ENCODE measurements at places on chromosomes 3 and 15.

DNA sequence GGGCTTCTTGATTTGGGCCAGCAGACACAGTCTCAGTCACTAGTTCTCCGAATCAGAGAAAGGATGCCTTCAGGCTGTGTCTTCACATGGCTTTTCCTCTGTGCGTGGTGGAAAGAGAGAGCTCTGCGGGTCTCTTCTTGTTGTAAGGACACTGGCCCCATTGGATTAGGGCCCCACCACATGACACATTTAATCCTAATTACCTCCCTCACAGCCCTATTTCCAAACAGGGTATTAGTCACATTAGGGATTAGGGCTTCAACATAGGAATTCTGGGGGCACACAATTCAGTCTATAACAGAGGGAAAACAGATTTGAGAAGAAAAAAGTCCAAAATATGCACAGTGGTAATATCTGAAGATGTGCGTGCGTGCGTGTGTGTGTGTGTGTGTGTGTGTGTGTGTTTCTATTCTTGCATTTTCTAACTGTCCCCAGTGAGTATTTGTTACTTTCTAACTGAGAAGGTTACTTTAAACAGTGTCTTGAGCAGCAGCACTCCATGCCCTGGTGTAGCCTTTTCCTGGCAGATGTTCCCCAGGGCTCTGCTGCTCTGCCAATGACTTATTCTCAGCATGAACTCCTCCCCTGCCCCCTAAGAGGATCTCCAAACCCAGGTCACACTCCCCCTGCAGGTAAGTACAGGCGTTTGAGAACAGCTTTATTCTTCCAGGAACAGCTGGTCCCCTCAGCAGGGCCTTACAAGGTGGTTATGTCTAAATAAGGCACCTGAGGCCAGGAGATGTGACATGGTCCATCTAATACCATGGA is 72.9 kb downstream of the RPL39L start:
- peak; percentile 25 for DNase-seq

- no peak for DNase-seq
Measured at GRCh38 chr3:141699324-141699723, 38.8 kb upstream of the RNF7 start.

- no peak for DNase-seq
Measured at GRCh38 chr15:20353966-20354883, 187.4 kb downstream of the GOLGA6L6 start.

DNA sequence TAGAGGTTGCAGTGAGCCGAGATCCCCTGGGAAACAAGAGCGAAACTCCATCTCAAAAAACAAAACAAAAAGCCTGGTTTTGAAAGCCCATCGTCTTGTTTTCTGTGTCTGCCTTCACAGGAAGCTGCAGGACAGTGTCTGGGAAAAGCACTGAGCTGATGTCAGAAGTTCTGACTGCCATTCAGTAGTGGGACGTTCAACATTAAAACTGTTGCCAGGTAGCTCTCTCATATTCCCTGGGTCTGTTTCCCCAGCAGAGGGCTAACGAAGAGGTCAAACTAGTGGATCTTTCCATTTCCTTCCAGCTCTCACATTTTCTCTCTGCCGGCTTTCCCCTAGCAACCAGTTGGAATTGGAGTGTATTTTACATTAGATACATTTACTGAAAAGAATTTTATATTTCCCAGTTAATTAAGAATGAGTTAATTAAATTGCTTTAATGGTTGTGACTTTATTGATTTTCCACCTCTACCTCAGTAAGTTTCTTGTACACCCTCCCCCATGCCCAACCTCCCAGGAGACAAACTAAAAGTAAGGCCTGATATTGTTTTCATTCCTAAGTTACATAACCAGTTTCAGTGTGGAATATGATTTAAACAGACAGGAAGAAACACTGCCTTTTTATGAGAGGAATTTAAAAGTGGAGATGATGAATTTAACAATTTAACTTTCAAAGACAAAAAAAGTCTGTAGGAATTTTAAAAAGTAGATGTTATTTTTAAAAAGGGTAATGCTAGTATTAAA is 29.9 kb downstream of the RCN2 start:
- DNase-seq, result no peak

GRCh38 chr15:59678620-59679019 is 10.5 kb downstream of the BNIP2 start:
- no peak for DNase-seq
